ENCODE measurements at places on chromosomes 12 and 14. TPM values are rescaled to one million over a fixed set of nuclear protein-coding genes. Genes with fewer than 3 reads are reported as not detected.

The FMNL3 gene
- 11.1 TPM for total RNA-seq

The DDN gene
- 3.4 TPM for total RNA-seq

The GUCY2C gene
- total RNA-seq: not detected

The PGF gene
- 0.44 TPM for total RNA-seq

The SERPINA12 gene
- not detected for total RNA-seq

The GNB3 gene
- total RNA-seq: 4.5 TPM

The TMTC1 gene
- total RNA-seq: 0.13 TPM

The EML1 gene
- 0.25 TPM for total RNA-seq

The LRRIQ1 gene
- not detected for total RNA-seq
